ENCODE measurements at places on chromosomes 11 and 22.

DNA sequence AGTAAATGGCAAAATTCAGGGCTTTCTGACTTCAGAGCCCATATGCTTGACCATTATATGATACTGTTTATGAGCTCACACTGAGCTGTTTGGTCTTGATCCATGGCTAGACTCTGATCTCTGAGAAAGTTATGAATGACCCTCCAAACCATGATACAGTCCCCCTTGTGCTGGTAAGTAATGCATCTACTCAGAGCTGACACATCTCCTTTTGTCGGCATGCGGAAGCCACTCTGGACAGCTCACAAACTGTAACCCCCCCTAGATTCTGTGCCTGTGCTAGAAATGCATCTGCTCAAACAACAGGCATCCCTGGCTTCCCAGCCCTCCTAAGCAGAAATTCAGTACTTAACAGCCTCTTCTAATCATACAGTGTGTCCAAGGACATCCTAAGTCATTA is 150.8 kb upstream of the RAG2 start:
- DNase-seq = no peak

DNA sequence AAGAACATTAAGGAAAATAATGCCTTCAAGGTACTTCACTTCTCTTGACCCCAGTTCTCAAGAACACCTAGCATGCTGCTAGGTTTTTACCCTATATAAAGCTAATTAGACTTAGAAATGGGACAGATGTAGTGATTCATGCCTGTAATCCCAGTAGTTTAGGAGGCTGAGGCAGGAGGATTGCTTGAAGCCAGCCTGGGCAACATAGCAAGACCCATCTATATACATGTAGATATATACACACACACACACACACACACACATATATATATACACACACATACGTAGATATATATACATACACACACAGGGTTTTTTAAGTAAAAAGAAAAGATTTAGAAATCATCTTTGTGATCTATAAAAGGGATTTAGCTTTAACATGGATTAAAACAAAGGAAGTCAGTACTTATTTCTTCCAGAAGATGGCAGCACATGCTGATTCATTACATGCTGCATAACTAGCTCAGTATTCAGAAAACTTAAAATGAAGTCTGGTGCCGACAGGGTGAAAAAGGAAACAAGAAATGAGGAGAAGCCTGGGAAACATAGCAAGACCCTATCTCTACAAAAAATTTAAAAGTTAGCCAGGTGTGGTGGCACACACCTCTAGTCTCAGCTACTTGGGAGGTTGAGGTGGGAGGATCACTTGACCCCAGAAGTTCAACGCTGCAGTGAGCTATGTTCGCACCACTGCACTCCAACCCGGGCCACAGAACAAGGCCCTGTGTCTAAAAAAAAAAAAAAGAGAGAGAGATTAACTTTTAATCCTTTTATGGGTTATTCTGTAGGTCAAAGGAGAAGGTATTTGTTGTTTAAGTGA is 28.5 kb upstream of the RBX1 start:
- DNase-seq = no peak

DNA sequence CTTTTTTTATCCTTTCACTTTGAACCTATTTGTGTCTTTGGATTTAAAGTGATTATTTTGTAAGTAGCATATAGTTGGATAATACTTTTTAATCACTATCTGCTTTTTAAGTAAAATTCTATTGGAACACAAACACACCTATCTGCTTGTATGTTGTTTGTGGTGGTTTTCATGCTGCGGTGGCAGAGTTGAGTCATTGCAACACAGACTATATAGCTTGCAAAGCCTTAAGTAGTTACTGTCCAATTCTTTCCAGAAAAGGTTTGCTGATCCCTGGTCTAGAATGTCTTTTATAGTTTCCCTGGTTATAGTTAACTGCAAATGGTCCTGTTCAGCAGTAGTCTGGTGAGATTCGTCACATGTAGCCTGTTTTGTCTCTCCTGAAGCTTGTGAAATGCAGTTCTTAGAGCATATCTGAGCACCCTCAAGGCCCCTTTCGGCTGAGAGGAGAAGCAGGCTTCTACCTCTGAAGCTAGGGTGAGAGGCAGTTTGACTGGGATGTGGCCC is 21.5 kb downstream of the SHANK3 start:
- DNase-seq = no peak

DNA sequence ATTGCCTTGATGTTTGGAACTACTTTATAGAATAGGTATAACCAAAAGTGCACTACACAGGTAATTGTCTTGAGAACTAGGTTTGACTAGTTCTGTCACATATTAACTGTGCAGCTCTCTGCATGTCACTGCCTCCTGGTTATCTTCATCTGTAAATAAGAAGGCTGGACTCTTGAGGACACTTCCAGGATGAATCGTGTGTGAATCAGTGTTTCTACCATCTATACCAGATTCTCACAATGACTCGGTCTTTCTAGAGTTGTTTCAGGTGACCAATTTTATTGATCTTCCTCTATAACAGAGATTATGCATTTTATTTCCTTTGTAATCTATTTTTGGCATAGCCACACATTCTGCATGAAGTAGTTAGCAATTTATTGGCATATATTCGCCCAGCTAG is 1181.0 kb upstream of the TENM4 start:
- DNase-seq = no peak

DNA sequence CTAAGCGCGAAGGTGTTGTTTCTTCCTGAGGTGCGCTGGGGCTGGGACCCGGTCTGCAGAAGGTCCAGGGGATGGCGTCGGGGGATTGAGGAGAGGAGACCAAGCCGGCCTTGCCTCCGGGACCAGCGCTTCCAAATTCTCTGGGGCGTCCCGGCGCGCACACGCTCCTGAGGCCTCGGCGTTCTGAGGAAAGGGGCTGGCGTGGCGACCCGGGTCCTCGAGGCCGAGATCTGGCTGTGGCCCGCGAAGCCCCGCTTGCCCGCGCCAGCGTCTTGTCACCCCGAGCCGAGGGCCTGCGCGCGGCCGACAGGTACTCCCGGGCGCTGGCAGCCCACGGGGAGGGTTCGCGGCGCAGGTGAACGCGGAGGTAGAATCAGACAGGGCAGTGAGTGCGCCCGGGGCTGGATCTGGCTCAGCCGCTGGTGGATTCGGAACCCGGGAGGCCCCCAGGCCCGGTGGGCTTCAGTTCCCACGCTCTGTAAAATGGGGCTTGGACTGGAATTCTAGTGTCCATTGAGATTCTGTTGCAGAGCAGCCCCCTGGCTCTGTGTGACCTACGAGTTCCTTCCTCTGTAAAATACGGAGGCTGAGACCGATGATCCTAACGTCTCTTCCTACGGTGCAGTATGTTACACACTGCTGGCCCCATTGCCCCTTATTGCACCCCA is 14.7 kb downstream of the SSH3 start:
- DNase-seq = no peak

DNA sequence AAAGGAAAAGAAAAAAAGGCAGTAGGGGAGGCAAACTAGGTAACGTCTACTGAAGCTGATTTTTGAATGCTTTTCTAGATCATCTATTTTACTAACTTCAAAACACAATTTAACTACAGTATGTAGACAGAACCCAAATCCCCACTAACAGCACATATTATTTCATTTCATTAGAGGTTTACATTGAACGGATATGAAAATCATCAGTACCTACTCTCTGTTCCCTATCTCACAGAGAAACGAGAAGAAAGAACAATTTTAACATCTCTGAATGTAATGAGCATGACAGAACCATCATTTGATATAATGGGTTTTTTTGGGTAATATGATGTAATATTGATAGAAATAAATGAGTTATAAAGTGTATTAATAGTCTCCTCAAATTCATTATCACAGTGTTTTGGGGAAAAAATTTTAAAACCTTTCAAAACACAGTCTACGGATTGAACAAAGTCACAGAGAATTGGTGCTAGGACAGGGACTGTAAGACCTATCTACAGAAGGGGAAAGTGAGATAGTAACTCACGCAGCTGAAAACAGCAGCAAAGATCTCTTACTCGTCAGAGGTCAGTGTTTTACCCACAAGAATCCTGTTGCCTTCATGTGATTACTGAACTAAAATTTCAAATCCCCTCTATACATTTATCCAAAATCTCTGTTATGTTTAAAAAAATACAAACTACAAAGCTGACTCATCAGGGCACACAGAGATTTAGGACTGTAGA is 77.3 kb downstream of the ZBTB44 start:
- DNase-seq = no peak

DNA sequence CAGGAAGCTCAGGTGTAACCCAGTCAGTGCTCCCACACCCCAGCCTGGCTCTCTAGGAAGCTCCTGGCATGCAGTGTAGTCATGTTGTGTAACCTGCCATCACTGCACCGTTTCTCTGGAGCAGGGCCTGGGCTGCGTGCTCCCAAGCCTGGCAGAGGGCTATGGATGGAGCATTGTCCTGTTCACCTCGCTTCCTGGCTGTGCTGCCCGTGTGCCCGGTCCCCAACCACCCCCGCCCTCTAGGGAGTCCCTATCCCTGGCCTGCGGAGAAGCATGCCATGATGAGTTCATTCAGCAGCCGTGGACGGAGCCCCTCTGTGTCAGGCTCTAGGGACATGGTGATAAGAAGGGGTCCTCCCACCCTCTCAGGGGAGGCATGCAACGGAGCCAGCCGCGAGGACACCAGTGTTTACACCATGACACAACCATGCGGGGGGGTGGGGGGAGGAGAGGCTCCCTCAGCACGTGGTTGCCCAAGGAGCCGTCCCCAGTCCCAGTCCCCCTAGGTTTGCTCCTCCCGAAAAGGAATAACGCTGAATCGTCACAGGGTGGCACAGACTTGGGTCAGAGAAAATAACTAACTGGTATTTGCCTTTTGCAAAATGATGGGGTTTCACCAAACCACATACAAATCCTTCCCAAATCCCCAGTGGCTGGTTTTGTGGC is 73.1 kb downstream of the FBLN1 start:
- no peak for DNase-seq

Data from T-helper 2 cell treated with Interferon-gamma antibody and Interleukin-4, amounts not matched to agents 5 μg/mL and 100 μg/mL, for 36 hours (primary cell).